Iris pigment epithelial cell (primary cell): ENCODE measurements at places on chromosomes 12 and 14.

GRCh38 chr12:27805238-27805637 is 25.2 kb upstream of the MANSC4 start:
- no peak for DNase-seq

DNA sequence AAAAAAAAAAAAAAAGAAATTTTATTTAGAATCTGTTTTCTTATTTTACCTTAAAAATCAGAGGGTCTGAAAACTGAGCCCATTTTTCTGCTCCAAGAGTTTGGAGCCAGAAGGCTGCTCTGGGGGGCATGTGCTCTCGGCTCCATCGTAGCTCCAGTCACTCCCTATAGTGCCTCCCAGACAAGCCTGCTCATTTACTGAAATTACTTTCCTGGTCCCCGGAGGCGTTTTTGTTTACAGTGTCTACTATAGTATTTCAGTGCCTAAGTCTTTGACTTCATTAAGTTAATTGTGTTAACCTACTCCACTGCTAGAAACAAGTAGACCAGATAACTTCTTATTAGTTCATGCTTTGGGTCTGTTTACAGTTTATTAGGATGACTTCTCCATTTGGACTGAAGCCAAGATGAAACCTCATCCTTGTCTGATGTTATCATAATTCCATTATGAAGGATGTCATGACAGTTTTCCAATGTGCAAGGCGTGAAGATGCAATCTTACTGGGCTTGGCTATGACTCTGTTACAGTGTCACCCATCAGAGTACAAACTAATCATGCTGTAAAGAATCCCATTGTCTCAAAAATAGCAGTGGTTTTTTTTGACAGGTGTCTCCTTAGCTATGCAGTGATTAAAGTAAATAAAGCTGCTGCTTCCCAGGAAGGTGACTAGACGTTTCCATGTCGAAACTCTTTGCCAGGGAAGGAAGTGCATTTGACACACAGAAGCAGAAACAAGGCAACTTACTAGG is 182.3 kb downstream of the TMEM132C start:
- peak; percentile 7 for DNase-seq

GRCh38 chr12:118102070-118102469 is 1.7 kb downstream of the VSIG10 start:
- no peak for DNase-seq

DNA sequence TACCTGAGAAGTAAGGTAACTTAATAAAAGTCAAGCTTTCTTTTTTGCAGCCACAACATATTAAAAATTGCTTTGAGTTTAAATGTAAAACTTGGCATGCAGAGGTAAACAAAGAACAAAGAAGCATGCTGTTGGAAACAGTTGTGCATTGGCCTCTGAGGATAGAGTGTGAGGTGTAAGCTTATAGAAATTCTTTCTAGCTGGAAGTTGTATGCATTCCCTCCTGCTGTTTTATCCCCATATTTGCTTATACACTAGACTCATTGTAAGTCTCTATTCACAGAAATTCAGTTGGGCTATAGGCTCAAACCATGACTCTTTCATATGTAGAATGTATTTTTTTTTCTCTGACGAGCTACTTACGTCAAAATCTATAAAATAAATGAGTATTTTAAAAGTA is 316.3 kb downstream of the SLC6A15 start:
- DNase-seq, result no peak

GRCh38 chr12:52221912-52222457 is 11.1 kb upstream of the KRT7 start:
- peak; percentile 43 for DNase-seq
